ENCODE measurements at places on chromosomes 13 and 19.

DNA sequence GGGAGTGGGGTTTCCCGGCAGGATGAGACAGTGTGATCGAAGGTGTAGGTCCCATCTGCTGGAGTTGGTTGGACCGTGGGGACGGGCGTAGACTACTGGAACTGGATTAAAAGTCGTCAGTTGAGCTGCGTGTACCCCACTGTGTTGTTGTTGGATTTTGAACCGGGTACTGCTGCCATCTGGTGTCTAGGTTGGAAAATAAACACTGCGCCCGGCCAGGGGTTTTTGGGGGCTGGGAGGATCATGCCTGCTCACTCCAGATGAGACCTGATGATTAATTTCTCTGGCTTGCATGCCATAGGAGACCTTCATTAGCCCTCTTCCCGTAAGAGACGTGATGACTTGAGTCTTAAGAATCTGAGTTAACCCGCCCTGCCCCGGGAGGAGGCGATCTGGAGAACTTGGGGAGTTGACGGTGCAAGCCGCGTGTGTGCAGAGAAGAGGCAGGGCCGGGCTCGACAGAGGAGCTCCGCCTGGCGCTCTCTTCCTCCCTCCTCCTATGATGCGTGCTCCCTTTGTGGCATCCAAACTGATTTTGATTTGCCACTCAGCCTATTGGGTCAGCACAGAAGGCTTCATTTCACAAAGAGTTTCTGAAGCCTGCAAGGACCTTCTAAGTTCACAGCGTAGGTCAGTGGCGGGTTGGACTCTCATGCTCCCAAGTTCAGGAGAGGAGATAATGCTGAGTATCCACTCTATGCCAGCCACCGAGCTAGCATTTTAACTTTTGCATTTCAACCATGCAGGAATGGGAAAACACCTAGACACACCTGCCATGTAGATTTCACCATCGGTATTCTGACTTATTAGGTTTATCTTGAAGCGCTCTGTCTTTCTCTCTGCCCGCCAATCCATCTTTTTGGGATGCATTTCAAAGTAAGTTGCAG lies 2.7 kb downstream of the UHRF1 start:
- peak overlapping the region; percentile 33 for H3K27ac ChIP-seq
- H3K27me3 ChIP-seq: peaks cover 10% of the 10 kb centered on the region
- H3K36me3 ChIP-seq: no peaks in the 10 kb centered on the region
- peak overlapping the region; percentile 80 for H3K4me3 ChIP-seq
- peaks cover 40% of the 10 kb centered on the region for H3K4me1 ChIP-seq

DNA sequence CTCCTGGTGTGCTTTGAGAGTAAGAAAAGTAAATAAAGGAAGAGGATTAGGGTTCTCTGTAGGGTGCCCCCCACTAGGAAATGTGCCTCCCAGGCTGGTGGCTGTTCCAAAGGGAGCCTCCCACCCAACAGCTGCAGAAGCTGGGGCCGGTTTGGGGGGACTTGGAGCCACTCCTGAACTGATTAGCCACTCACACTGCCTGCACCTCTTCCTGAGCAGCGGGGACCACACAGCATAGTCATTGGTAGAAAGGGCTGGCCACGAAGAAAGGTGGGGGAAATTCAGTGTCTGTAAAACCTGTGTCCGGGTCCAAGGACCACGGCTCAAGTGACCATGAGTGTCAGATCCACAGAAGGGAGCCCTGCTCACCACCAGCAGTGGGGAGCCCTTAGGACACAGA lies 55.6 kb downstream of the SPACA7 start:
- no peak overlapping the region for H3K27ac ChIP-seq
- H3K4me3 ChIP-seq: no peak overlapping the region
- no peaks in the 10 kb centered on the region for H3K27me3 ChIP-seq
- no peaks in the 10 kb centered on the region for H3K36me3 ChIP-seq

DNA sequence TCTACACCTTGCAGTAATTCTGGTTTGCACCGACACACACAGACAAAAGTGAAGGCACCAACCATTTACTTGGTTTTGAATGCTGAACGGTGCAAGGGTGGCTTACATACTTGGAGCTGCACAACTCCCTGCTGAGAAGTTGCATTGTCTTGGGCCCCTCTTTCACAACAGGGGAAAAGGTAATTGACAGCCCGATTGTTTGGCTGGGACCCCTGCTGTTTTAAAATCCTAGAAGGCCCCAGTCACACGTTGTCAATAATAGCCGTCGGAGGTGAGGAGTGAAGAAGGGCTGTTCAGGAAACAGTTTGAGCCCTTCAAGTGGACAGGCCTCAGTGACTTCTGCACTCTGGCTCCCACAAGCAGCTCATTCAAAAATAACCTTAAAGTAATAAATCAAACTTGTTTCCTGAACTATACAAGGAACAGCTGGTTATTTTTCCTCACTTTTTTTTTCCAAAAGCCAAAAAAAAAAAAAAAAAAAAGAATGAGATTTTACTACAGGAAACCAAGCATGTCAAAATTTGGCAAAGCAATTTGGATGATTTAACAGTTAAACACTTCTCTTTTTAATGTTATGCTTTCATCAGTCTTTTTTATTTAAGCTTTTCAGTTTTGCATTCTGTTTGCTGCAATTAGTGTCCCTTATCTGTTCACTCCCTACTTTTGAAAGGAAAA lies 19.0 kb upstream of the SPRY2 start:
- H3K27ac ChIP-seq: peak overlapping the region; percentile 24
- no peaks in the 10 kb centered on the region for H3K36me3 ChIP-seq
- H3K27me3 ChIP-seq: no peaks in the 10 kb centered on the region
- no peak for DNase-seq
- peaks cover 29% of the 10 kb centered on the region for H3K4me1 ChIP-seq

DNA sequence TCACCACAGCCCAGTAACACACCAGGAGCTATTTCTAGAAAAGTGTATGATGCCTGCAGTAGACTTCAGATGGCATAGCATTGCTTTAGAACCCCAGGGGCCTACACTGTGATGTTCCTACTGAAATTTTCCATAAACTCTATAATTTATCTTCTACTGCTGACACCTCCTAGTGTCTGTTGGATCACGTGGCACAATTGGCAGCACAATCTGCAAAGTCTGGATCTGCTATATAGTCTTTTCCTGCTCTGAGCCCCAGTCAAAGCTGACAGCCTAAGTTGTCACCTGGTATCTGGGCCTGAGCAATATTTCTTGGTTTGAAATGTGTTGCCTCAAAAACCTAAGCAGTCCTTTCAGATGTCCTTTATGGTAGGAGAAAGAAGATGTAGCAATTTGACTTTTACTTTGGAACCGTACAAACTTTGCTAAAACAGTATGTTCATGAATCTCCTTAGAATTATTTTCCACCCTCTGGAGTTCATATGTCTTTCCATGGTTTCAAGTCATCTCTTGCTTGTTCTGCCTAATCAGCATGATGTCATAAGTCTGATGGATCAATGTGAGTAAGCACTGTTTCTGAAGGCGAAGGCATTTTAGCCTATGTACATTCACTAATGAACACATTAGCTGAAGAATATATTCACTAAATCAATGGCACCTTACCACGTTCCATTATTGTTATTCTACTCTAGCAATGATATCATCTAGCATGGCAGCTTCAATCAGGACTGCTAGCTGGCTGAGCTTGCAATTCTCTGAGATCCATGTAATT lies 536.5 kb upstream of the NBEA start:
- no peaks in the 10 kb centered on the region for H3K27me3 ChIP-seq
- no peaks in the 10 kb centered on the region for H3K4me1 ChIP-seq

GRCh38 chr13:60020288-60020687 lies 143.4 kb downstream of the DIAPH3 start:
- H3K36me3 ChIP-seq: no peaks in the 10 kb centered on the region
- H3K27me3 ChIP-seq: no peaks in the 10 kb centered on the region
- DNase-seq: no peak
- H3K4me3 ChIP-seq: no peak overlapping the region

GRCh38 chr13:110331362-110331761 lies 24.3 kb downstream of the COL4A2 start:
- H3K4me1 ChIP-seq: peaks cover 35% of the 10 kb centered on the region
- no peaks in the 10 kb centered on the region for H3K36me3 ChIP-seq
- H3K27ac ChIP-seq: peak overlapping the region; percentile 87

DNA sequence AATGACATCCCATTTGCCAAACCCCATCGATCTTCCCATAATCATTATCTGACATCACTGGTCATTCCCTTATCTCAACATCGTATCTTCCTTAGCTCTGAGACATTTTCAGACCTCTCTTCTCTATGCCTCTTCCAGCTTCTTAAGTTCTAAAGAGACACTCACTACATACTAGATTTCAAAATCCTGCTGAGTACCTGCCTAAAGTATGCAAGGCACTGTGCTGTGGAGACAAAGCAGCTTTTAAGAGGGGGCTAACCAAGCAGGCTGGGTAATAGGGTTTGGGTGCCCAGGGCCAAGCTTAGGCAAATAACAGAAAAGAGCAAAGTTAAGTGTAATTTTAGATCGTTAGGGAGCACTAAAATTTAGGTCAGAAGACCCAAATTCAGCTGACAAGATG lies 3.4 kb upstream of the POMP start:
- H3K4me1 ChIP-seq: peaks cover 30% of the 10 kb centered on the region
- H3K36me3 ChIP-seq: no peaks in the 10 kb centered on the region
- H3K4me3 ChIP-seq: no peak overlapping the region
- no peaks in the 10 kb centered on the region for H3K27me3 ChIP-seq
- DNase-seq: no peak
